ENCODE measurements at places on chromosomes 3 and 15. TPM values are rescaled to one million over a fixed set of nuclear protein-coding genes. Genes with fewer than 3 reads are reported as not detected.

DNA sequence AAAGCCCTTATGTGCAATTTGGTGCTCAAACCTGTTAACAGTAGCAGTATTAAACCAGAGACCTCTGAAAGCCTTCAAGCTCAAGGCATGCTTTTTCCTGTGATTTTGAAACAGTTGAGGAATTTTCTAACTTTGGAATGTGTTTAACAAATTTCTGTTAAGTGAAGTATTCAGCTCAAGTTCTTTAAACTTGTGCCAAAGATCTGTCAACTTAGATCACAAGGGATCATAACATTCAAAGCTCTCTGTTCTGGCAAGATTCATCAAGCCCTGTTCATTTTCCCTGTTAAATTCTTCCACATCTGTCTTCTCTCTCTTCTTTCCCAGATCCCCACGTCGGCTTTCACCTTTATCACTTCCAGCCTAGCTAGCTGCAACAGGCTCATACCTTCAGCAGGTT, 28.8 kb upstream of the RYK start:
- H3K27ac ChIP-seq: no peak overlapping the region
- H3K27me3 ChIP-seq: peaks cover 35% of the 10 kb centered on the region
- H3K36me3 ChIP-seq: no peaks in the 10 kb centered on the region
- DNase-seq: no peak
- no peak overlapping the region for H3K4me3 ChIP-seq
- H3K4me1 ChIP-seq: no peaks in the 10 kb centered on the region

DNA sequence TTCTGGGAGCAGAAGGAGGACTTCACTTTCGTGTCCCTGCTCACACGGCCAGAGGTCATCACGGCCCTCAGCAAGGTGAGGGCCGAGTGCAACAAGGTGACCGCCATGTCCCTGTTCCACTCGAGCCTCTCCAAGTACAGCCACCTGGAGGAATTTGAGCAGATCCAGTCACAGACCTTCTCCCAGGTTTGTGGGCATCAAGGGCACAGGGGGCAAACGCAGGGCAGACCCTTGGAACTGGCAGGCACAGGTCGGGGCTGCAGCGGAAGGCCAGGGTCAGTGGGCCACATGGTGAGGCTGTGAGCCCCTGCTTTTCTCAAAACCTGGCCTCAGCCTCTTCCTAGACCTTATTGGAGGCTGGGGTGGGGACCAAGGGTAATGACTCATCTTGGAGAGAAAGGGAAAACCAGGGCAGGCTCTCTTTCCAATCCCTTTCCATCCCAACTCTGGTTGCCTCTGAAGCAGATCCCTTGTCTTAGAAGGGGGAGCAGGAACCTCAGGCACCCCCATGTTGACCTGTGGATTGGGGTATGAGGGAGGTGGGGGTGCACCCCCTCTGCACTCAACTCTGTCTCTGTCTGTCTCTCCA, 29.5 kb downstream of the DNAH1 start:
- H3K36me3 ChIP-seq: peaks cover 2% of the 10 kb centered on the region
- no peak overlapping the region for H3K4me3 ChIP-seq
- DNase-seq: no peak
- no peak overlapping the region for H3K27ac ChIP-seq

DNA sequence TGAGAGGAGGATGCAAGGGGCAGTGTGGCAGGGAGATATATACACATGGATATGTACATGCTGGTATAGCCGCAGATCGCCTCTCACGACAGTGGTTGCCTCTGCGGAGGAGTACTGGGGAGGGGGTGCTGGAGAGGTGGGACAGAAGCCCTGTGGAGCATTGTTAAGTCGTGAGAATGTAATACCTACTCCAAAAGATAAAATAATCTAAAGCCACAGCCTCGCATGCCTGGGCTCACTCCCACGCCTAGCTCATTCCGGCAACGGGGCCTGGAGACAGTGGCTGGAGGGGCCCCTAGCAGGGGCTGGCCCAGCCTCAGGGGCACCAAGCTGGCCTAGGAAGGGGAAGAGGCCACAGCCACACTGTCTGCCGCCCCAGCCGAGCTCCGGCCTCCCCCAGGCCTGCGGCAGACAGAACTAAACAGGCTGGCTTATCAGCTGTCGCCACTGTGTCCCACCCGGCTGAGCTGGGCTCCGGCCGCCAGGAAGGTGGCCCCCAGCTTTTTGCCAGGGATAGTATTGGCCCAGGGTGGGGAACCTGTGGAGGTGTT, 65.1 kb upstream of the LCTL start:
- H3K4me1 ChIP-seq: no peaks in the 10 kb centered on the region
- H3K4me3 ChIP-seq: no peak overlapping the region
- H3K36me3 ChIP-seq: no peaks in the 10 kb centered on the region
- no peak overlapping the region for H3K27ac ChIP-seq
- no peak for DNase-seq

DNA sequence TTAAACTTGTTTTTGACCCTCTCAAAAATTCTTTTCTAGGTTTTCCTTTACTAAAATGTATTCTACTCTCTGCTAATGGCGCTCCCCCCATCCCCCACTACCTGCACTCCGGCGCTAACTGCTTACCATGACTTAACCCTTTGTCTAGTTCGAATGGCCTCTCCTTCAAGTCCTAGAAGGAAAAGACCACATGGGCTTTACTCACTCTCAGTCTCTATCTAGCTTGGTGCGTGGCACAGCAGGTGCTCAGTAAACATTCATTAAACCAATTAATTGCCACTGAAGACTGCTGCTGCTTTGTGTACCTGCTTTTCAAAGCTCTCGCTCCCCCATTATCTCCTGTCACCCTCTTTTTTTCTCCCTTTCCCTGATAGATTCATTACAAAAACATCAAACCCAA, 457.7 kb upstream of the THRB start:
- no peak overlapping the region for H3K4me3 ChIP-seq
- H3K4me1 ChIP-seq: no peaks in the 10 kb centered on the region
- no peak overlapping the region for H3K27ac ChIP-seq
- no peak for DNase-seq
- H3K27me3 ChIP-seq: no peaks in the 10 kb centered on the region

DNA sequence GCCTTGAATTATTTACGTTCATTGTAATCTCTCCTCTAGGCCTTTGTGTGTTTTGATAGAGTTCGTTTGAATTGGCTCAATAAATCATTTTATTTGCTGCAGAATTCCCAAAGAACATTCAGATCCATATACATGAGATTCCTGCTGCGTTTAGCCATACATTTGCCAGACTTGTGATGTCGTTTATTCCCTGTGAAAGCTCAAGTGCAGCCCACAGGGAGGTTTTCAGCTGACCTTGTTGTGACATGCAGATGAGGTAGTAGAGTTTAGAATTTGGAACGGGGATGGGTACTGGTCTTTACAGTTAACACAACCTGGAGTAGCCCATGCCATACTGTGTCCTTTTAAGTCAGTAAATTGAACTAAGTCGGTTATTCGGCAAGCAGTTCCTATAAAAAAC, at the start of gene C3orf20:
Gene C3orf20 (plus strand): TSS at position 301 of the 400 bp plus-strand sequence. CDS start 7,573 bp downstream, outside the sequence.
- peaks cover 5% of the 10 kb centered on the region for H3K36me3 ChIP-seq
- H3K4me1 ChIP-seq: no peaks in the 10 kb centered on the region
- no peak within 1 kb of the TSS for H3K4me3 ChIP-seq
- no peaks in the 10 kb centered on the region for H3K27me3 ChIP-seq

DNA sequence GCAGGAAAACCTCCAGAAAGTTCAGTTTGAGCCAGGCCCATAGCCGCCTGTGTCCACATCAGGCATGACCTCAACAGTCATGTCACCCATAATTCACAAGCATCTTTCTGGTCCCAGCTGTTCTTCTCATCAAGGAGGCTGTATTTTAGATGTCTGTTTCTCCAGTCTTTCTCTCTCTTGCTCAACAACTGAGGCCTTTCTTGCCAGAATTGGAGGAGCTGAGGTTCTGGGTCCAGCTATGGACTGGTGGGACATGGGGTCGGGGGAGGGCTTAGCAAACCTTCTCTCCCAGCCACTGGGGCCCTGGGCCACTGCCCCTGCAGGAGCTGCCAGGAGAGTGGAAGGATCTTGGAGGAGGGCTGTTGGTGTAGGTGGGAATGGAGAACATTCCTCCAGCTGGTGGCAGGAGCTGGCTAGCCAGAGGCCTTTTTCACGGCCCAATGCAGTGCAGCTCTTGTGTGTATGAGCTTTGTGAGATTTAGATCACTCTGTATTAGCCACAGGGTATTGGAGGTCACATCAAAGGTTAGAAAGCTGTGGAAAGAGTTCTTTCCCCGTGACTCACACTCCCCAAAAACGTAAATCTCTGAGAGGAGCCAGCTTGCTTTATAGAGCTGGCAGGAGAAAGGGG, 23.5 kb downstream of the MAGEF1 start:
- no peak overlapping the region for H3K4me3 ChIP-seq
- H3K27ac ChIP-seq: no peak overlapping the region
- H3K27me3 ChIP-seq: no peaks in the 10 kb centered on the region
- H3K4me1 ChIP-seq: no peaks in the 10 kb centered on the region
- no peaks in the 10 kb centered on the region for H3K36me3 ChIP-seq
- DNase-seq: no peak

ZNF501 gene
- total RNA-seq: 2.7 TPM

MUC4 gene
- total RNA-seq: 0.08 TPM

ACKR4 gene
- 0.10 TPM for total RNA-seq
